Hematopoietic multipotent progenitor cell treated with erythropoietin and hydrocortisone succinate and interleukin-3 and kit ligand, for 4 days (in vitro differentiated cells): ENCODE measurements at places on chromosomes 5 and 9.

DNA sequence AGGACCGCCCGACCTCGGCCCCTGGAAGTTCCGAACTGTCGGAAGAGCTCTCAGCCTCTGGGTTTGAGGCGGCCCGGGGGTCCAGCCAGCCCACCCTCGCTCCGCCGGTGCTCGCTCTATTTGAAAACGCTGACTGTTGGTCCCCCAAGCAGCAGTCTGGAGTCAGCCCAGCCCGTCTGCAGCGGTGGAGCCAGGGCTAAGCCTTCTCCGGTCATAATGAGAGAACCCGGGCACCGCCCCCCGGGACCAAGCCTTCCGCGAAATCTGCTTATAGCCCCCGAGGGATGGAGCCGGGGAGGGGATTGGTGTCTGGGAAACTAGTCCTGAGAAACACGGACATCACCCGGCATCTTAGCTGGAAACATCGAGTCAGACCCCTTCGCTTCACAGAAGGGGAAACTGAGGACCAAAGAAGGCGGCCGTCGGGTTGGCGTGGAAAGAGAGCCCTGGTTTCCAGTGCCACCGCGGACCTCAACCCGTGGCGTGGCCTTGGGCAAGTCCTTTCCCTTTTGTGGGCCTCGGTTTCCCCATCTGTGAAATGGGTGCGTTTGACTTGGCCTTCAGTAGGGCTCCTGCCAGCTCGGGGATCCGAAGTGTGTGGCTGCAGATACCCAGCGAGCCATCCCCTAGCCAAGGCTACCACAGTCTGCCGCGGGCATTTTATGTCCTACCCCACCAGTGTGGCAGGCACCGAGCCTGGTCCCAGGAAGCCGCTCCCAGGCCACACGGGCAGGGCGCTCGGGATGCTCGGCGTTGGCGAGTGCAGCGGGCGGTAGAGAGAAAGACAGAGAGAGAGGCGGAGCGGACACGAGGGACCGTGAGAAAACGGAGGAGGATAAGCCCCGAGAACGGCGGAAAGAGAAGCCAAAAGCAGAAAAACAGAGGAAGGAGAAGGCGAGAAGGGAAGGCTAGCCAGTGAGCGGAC lies 857 bp downstream of the ADAM19 start:
- peak; percentile 41 for DNase-seq

GRCh38 chr9:134382733-134383132 lies 56.5 kb downstream of the RXRA start:
- DNase-seq = no peak

GRCh38 chr9:135370411-135371375 lies 108.9 kb upstream of the PPP1R26 start:
- DNase-seq = no peak

- DNase-seq = no peak
These were observed 361.2 kb upstream of the TARS1 start for GRCh38 chr5:33079548-33079947.

- DNase-seq = peak; percentile 64
These were observed 47.1 kb upstream of the AKNA start for GRCh38 chr9:114434878-114435311.

DNA sequence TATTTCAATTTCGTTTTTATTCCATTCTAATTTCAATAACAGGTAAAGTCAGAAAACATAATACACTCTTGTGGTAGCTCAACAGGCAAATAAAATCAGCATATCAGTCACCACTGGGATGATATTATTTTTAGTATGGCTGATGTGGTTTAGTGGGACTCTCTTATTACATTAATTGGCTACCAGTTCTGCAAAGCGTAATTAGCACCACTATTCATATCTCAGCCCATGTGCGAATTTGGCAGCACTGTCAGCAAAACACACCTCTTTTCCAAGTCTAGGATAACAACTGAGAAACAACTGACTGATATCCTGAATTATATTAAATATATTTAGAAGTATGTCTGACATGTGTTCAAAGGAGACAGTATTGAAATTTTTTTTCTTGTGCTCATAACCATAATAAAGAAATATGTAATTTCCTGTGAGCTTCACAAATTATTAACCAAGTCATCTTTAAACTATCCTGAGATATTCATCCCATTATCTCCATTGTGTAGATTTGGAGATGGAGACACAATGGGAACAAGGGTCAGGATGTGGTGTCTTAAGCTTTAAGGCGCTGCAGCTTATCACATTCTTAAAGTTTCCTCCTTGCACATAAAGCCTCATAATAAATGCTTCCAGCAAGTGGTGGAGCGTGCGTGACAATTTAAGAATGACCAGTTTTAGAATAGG lies 212.4 kb downstream of the TLE1 start:
- DNase-seq = no peak

DNA sequence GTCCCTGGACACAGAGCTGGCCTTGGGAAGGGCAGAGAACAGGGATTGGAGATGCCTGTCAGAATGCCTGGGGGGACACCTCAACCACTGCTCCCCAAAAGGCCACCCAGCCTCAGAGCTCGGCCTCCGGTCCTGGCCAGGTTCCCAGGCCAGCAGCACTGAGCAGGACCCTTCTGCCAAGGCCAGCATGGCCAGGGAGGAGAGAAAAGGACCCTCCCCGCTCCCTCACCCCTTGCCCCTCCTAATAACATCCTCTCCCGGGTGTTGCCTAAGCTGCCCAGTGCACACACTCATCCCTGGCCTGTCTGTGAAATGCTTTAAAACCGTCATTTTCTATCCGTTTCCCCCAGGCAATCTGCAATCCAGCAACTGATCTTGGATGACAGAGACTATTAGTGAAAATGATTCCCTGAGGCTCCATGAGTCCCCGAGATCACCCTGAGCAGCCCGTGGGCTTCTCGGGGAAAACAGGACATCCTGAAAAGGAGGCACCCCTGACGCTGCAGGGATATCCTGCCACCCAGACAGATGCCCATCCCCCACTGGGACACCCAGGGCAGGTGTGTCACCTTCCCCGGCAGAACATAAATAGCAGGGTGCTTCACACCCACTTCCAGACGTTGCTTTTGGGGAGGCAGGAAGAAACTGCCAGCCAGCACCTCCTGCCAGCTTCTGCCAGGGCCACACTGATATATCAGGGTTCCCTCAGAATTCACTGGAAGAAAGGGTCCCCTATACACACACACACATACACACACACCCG lies 75.3 kb downstream of the ADAMTS2 start:
- no peak for DNase-seq

DNA sequence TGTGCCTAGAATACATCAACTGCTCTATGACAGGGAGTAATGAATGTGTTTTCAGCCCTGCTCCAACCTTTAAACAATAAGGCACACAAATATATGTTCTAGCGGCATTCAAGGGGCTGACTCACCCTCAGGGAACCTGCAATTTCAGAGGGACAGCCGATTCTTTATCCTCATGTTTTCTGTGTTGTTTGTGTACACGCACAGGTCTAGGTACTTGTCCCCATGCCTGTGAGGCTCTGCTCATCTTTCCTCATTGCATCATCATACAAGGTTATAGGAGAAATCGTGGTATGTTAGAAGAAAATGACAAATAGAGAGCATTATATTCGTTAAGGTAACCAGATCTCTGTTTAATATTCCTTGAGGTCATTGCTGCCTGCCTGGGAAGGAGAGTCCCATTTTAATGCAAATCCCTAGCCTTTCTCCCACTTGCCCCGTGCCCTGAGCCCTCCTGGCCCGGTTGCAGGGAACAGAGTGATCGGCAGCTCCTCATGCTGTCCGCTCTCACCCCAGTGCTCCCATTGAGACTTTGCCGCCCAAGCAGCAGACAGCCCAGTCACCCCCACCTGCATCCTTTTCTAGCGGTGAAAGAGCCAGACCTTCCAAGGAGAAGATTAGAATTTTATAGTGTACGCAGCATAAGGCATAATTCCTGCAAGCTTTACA lies 14.6 kb downstream of the MAP1B start:
- no peak for DNase-seq

DNA sequence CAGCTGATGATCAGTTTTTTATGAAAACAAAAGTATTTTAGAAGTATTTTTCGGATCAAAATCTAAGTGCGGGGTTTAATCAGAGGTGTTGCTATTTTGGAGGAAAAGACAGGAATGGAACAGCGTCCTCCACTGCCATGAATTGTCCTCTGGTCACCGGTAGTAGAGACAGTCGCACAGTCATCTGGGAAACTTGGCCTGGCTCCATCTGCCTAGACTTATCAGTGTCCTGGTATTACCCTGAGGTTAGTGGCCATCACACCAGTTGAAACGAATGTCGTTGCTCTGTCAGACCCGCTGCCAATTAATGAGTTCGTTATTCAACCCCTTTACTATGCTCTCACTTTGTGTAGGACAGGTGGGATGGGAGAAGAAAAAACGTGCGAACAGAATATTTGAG lies 8.2 kb downstream of the TLX3 start:
- DNase-seq = peak; percentile 57

- no peak for DNase-seq
These were observed 101.3 kb downstream of the PAM start for GRCh38 chr5:102856389-102856777.

- no peak for DNase-seq
These were observed 60.5 kb downstream of the SYK start for GRCh38 chr9:90861826-90862740.

GRCh38 chr5:137960819-137961218 lies 71.6 kb downstream of the PKD2L2 start:
- DNase-seq = peak; percentile 10

DNA sequence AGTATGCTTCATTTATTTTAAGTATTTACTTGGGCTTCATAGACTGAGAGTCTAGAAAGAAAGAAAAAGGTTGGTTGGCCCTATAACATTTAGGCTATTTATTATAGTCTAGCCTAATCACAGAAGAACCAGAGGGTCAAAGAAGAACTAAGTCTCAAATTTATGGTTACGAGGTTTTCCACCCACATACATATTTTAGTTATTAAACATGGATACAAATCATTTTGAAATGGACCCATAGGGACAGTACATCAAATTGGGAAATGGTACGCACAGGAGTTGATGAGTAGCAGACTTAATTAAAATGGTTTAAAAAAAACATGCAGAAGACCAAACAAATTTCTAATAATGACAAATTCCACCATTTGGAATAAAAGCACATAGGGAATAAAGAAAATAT lies 17.7 kb downstream of the SVEP1 start:
- no peak for DNase-seq

DNA sequence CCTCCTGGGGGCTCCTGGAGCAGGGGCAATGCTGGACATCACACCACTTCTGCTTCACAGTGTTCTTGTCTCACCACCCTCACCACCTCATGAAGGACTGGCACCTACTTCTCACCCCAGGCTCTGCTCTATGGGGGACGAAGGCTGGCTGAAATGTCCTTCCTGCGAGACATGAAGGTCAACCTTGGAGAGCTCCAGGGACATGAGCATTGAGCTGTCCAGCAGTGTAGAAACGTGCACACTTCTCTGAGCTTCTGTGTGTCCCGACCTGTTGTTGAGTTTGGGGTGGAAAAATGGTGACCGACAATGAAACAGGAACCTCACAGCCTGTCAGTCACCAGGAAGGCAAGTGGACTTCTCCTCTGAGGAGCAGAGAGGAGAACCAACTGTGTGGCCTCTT lies 68.6 kb upstream of the ADAMTS16 start:
- no peak for DNase-seq

DNA sequence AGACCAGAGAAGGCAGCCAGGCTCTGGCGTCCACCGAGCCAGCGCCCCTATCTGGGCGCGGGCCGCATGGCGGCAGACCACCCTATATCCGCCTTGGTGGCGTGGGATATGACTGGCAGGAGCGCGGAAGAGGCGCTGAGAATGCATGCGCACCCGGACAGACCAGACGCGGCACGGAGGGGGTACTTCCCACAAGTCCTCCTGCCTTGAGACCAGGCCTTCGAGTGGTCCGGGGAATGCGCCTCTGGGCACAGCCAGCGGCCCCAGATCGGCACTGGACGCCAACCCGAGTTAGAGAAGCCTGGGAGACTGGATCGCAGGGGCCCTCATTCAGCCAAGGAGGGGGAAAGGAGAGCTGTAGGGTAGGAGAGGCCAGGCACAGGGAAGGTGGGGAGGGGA lies 2.5 kb upstream of the LMX1B start:
- no peak for DNase-seq

GRCh38 chr9:137430723-137431415 lies 7.7 kb downstream of the NOXA1 start:
- DNase-seq = no peak

- DNase-seq = no peak
These were observed 111.5 kb upstream of the TNC start for GRCh38 chr9:115229496-115229895.

DNA sequence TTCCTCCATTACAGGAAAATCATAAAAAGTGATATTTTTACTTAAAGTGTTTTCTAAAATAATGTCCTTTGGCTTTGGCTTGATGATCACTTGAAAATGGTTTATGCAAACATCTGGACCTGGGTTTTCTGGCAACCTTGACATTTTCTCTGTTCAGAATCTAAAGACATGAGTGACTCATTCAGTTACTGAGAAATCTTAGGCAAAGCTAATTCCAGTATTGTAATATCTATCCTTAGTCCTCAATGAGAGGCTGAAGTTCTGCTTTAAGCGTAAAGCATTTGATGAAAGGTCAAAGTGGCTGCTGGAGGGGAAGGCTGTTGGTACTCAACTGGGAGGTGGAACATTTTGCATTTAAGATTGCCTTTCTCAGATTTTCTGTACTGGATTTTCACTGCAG lies 2.3 kb downstream of the MAN2A1 start:
- DNase-seq = no peak

DNA sequence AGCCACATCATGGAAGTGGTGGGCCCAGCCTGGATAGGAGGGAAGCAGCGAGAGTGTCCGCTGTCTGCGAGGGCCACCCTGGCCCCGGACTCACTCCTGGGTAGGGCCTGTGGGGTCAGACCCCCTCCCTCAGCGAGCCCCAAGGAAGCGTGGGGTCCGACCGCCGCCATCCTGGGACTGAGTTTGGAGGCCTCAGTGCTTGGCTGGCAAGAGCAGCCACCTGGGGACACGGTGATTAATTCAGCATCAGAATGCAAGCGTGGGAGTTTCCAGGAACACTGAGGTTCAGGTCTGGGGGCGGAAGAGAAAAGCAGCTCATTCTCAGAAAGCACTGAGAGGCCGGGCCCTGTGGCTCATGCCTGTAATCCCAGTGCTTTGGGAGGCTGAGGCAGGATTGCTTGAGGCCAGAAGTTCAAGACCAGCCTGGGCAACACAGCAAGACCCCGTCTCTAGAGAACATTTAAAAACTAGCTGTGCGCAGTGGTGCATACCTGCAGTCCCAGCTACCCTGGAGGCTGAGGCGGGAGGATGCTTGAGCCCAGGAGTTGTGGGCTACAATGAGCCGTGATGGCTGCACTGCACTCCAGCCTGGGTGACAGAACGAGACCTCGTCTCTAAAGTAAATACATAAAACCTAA lies 18.3 kb upstream of the CAMSAP1 start:
- no peak for DNase-seq
